ENCODE measurements at places on chromosomes 12 and 14.

- no peak for DNase-seq
Observed at GRCh38 chr12:109961612-109962011, 34.6 kb downstream of the GIT2 start.

GRCh38 chr14:54490445-54491175 is 1.8 kb upstream of the GMFB start:
- DNase-seq: no peak

GRCh38 chr12:32641287-32641901 is 37.7 kb upstream of the DNM1L start:
- DNase-seq: no peak

GRCh38 chr14:72451054-72451972 is 442.6 kb downstream of the DPF3 start:
- DNase-seq: no peak

DNA sequence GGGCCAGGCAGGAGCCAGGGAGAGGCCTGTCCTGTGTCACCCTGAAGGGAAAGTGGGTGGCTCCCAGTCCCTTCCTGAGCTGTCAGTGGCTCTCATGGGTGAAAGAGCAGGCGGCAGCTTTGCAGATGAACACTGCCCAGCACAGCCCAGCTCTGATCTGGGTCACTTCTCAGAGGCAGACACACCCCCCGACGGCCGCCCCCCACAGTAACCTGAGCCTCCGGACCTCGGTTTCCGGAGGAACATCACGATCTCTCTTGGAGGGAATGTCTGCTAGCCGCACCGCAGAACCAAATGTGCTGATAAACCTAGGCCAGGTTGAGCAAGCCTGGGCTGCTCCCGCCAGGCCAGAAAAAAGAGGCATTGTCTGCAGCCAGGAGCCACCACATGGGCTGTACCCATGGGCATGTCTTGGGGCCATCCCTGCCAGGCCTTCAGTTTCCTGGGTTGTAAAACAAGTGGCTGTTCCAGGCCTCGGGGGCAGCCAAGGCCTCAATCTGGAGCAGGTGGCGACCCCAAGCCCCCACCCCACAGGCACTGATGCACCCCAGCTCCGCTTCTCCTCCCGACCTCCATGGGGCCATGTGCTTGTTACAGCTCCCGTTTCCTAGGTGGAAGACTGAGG is 57.6 kb downstream of the NCOR2 start:
- DNase-seq: no peak

DNA sequence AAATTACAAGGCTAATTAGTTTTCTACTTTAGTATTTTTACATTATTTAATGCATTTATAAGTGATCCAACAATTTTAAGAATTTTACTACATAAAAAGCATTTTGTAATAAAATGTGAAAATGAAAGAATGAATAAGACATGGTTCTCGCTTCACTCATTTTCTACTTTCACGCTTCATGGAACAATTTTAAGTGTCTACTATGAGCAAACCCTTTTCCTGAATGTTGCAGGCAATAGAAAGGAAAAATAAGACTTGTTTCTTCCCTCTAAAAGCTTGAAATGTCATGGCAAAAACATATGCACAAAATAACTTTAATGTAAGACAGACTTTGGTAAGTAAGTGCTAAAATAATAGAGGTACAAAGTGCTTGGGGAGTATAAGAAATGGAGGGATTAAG is 205.7 kb upstream of the HMGA2 start:
- no peak for DNase-seq

DNA sequence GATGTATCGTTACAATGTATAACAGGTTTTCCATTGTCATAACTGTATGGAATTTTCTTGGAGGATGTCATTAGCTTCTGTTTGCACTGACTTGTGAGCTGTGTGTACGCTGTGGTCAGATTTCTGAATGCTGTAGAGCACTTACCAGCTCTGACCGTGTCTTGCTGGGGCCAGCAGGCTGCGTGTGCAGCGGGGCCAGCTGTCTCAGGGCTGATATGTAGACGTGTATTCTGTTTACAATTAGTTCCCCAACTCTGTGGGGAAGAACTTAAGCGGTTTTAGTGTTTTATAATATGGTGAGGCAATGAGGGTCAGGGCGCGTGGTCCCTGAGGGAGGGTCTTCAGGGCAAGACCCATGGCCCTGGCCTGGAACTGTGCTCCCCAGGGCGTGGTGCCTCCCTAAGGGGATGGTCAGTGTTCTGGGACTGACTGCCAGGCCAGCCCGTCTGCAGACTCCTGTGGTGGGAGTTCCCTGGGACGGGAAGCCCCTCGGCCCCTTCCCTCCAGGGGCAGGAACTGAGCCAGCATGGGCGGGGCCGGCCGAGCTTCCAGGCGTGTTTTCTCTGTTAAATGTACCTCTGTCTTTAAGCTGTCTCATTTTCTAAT is 18.7 kb downstream of the XRCC3 start:
- DNase-seq: no peak

DNA sequence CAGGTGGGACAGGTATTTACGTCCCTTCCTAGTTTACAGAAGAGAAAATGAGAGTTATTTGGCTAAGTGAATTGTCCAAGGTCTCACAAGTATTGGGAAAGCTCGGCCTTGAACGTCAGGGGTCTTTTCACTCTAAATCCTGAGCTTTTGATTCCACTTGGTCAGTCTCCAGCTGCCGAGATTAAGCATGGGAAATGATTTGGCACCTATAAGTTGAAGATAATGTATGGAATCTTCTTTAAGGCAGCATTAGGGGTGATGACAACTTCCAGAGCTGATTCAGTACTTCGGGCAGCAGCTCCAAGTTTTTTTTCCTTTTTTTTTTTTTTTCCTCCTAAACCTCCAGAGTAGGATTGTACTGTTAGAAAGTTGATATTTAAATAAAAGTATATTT is 722 bp downstream of the FAM234B start:
- no peak for DNase-seq

GRCh38 chr12:79347866-79348265 is 342.9 kb downstream of the PAWR start:
- no peak for DNase-seq

GRCh38 chr12:48199774-48200221 is 3.3 kb downstream of the OR10AD1 start:
- no peak for DNase-seq

DNA sequence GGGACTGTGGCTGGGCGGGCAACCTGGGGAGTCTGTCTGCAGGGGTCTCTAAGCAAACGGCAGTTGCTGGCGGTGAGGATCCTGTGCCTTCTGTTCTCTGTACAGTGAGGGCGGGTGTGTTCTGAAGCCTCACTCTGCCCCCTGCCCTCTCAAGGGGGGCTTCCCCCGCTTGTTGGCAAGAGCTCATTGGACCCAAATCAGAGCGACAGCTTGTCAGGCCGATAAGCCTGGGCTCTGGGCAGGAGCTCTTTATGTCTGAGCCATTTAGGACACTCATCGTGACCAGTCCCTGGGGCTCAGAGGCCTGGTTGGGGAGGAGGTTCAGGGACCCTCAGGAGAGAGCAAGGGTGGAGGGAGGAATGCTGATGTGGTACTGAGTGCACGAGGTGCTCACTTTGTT is 136.0 kb downstream of the TSPAN9 start:
- DNase-seq: no peak

GRCh38 chr12:59742841-59743240 is 147.0 kb downstream of the SLC16A7 start:
- no peak for DNase-seq

DNA sequence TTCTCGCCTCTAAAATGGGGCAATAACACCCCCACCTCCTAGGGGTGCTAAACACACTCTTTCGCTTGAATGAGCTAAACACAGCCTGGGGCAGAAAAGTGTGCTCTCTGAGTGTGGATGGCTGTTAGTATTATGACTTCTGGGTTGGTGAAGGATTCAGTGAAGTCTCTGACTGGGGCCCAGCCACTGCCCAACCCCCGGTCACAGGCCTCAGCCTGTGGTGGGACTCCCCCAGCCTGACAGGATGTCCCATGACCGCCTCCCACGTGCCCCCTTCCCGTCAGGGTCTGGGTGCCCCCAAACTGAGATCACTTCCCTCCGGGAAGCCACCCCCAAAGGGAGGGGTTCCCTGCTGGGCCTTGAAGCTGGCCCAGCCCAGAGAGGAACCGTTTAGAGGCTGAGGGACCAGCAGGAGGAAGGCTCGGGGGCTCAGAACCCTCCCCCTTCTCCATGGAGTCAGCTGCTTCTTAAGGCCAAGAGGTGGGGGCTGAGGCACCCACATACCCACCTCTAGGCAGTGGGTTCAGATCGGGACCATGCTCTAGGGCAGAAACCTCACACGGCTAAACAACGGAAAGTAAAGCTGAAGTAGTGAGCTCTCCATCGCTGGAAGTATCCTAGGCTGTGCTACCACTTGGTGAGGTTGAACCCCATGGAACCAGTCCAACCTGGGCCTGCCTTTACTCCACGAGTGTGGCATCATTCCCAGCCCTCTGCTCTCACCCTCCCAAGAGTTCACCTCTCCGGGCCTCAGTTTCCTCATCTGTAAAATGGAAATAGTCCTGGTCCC is 13.8 kb downstream of the DTX1 start:
- DNase-seq: no peak

- DNase-seq: no peak
Observed at GRCh38 chr12:98492580-98493140, 22.7 kb upstream of the TMPO start.

- DNase-seq: no peak
Observed at GRCh38 chr14:32601906-32602305, 272.8 kb downstream of the AKAP6 start.

DNA sequence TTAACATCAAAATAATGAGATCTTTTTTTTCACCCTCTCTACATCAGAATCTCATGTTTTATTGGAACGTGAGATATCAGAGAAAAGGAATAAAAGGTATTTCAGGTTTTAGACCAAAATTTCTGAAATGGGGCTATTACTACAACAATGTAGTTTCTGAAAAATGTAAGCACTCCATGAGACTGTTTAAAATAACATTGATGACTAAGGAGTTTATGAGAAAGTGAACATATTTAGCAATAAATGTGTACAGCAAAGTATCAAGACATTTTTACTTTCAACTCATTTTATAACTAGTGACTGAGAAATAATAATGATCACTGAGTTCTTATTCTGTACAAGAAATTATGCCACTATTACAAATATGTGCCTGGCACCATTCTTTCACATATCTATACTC is 39.3 kb upstream of the ABCC9 start:
- no peak for DNase-seq

DNA sequence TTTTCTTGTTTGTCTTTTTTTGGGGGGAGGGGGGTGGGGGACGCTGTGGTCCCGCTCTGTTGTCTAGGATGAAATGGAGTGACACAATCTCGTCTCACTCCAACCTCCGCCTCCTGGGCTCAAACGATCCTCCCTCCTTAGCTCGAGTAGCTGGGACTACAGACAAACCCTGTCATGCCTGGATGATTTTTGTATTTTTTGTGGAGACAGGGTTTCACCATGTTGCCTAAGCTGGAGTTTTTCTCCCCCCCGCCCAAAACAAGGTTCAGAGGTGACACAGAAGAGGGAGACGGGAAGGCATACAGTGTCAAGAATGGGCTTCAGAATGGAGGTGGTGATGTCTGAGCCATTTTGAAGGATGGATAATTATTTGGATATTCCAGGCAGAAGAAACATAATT is 116.9 kb upstream of the ATF1 start:
- no peak for DNase-seq

- peak; percentile 84 for DNase-seq
Observed at GRCh38 chr12:29380536-29381523, at the start of gene ERGIC2. Gene ERGIC2 (minus strand): TSS chr12:29381172. CDS start chr12:29371633, 9,539 bp downstream.

GRCh38 chr14:98168211-98168985 is 1103.6 kb downstream of the BCL11B start:
- DNase-seq: no peak

DNA sequence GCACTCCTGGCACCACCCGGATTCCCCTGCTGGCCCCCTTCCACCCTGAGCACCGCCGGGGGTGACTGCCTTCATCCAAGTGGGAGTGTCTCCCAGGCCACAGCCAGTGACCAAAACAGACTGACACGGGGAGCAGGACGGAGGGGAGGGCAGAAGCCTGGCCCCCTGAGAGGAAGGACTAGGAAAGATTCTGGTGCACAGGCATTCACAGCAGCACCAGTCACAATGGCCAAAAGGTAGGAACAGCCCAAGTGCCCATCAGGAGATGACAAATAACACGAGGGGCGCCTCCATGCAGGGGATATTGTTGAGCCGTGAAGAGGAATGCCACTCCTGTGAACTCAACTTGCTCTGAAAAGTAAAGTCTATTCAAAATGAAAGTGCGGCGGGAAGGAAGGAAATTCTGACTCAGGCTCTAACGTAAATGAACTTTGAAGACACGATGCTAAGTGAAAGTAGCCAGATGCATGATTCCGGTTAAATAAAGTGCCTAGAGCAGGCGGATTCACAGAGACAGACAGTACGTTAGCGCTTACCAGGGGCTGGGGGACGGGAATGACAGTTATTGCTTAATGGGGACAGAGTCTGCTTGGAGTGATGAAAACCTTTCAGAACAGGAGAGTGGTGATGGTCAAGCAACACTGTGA is 146.1 kb upstream of the NCOR2 start:
- DNase-seq: peak; percentile 39

DNA sequence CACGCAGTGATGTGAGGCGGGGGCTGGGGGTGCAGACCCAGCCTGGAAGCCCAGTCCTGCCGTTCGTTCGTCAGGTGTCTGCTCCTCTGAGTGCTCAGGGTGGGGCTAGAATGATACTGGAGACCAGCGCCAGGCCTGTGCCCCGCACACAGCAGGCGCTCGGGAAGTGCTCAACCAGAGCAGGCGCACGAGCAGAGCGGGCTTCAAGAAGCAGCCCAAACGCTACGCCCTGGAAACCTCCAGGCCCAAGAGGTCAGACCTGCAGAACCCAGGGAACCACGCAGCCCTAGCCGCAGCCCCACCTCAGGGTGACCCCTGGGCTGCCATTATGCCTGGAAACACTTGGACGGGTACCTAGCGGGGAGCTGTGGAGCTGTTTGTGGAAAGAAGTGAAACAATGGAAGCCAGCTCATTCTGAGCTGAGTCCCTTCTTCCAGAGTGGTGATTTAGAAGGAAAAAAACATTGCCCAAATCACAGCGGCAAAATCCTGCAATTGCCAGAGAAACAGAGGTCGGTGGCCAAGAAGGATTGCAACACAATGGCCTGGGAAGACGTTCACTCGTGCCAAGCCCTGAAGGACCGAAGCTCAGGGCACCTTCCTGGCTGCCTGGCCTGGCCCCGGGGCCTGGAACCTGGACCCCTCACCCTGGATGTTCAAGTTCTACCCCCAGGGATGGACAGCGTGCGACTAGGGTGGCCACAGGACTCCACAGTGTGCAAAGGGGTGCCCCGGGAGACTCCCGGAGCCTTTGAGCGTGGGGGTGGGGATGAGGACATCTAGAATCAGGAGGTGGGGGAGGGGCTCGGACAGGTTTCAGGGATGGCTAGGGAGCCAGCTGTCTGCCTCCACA is 40.4 kb upstream of the DIO3 start:
- DNase-seq: no peak

- no peak for DNase-seq
Observed at GRCh38 chr14:95495538-95496025, 20.9 kb downstream of the SYNE3 start.

DNA sequence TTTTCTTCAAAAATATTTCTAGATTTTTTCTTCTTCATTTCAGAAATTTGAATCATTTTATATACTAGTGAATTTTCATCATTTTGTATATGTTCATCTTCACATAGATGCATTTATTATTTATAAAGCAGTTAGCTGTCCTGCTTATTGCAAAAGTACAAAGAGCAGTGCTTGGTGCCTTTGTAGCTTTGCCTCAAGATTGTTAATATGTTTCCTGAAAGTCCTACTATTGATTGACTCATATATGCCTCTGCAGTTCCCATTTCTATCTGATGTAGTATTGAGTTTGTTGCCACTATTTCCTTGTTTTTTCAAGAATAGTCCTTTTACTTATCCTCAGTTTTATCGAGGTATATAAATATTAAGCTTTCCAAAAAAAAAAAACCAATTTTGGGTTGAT is 89.7 kb downstream of the PDE3A start:
- DNase-seq: no peak

GRCh38 chr12:29241821-29242591 is 92.9 kb downstream of the FAR2 start:
- DNase-seq: no peak

GRCh38 chr12:39682689-39683477 is 63.3 kb upstream of the ABCD2 start:
- no peak for DNase-seq
